H9 (cell line): ENCODE measurements at places on chromosomes 11 and 22. TPM values are rescaled to one million over a fixed set of nuclear protein-coding genes. Genes with fewer than 3 reads are reported as not detected.

The CACNA1I gene
- total RNA-seq, result 0.50 and 0.53 TPM in 2 replicates

GRCh38 chr11:87173185-87174039 lies 135.7 kb downstream of the TMEM135 start:
- no peaks in the 10 kb centered on the region for H3K27me3 ChIP-seq
- no peak overlapping the region for H3K4me3 ChIP-seq
- H3K27ac ChIP-seq, result no peak overlapping the region
- no peaks in the 10 kb centered on the region for H3K4me1 ChIP-seq

DNA sequence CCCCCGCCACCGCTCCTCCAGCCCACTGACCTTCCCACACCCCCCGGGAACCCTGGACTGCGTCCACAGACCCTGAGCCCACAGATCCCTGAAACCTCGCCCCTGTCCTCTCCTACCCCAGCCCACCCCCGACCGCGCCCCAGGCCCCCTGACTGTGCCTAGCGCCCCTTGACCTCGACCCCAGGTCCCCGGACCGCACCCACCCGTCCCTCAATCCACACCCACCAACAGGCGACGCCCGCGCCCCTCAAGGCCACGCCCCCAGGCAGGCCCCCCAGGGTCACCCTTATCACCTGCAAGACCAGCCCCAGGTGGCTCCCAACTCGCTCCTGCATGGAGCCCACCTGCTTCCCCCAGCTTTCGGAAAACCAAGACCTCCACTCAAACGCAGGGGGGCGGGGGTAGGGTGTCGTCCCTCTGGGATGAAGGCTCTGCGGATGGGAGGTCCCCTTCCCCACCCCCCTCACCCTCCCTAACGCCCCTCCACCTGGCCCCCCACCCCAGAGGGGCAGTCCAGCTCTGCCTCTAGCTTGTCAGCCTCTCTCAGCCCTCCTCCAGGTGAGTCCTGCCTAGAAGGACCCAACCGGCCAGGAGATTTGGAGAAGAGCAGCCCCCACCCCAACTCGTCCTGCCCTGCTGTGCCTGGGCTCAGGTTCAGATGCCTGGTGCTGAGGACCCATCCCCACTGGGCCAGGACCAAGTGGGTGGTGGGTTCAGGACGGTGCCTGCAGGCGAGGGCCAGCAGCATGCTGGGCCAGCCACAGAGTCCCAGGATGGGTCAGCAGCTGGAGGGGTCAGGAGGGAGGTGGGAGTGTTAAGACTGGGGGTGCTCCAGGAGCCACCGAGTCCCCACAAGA lies 3.1 kb upstream of the IL17REL start:
- H3K4me3 ChIP-seq, result no peak overlapping the region
- H3K4me1 ChIP-seq, result no peaks in the 10 kb centered on the region
- no peaks in the 10 kb centered on the region for H3K36me3 ChIP-seq
- peak; percentile 30 for DNase-seq

The GANAB gene
- total RNA-seq, result 387 TPM in 2 replicates

The MYOD1 gene
- not detected in 2 replicates for total RNA-seq

The RPS6KA4 gene
- 10.8 and 11.1 TPM in 2 replicates for total RNA-seq

- no peaks in the 10 kb centered on the region for H3K36me3 ChIP-seq
- no peak overlapping the region for H3K27ac ChIP-seq
- H3K4me3 ChIP-seq, result no peak overlapping the region
- peaks cover 5% of the 10 kb centered on the region; the same call in 1 of the 2 replicates for H3K4me1 ChIP-seq
- DNase-seq, result no peak
Measured at GRCh38 chr22:38879108-38879729, 7.2 kb upstream of the CBX6 start.

The KBTBD3 gene
- 2.4 and 3.2 TPM in 2 replicates for total RNA-seq
